ENCODE measurements at places on chromosomes 2 and 18.

- DNase-seq: no peak
These were observed 157.3 kb downstream of the CDCA7 start for GRCh38 chr2:173511942-173512341.

DNA sequence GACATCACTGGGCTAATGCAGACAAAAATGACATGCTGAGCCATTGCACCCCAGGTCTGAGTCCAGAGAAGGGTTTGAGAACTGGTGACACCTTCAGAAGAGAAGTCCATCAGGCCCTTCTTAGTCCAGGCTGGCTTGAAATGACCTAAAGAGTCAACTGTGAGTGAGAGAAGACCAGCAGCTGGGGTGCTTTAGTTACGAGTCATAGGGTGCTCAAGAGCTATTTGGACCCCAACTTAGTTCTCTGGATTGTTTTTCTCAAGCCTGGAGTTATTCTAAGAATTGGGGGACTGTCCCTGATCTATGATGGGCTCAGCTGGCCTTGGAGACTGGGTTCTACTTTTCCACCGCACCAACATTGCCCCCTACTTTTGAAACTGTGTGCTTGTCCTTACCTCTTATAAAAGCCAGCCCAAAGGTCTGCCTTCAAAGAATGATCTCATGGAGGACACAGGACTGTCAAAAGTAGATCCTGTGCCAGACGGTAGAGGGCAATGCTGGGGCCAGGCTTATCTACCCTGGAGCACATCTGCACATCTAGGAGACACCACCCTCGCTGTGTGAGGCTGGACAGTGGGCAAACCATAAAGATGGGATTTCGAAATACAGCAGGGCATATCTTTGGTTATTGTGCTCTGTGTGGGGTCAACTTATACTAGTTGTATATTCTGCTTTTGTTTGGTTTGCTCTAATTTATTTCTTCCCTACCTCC lies 333.0 kb upstream of the SLC14A2 start:
- DNase-seq: no peak

DNA sequence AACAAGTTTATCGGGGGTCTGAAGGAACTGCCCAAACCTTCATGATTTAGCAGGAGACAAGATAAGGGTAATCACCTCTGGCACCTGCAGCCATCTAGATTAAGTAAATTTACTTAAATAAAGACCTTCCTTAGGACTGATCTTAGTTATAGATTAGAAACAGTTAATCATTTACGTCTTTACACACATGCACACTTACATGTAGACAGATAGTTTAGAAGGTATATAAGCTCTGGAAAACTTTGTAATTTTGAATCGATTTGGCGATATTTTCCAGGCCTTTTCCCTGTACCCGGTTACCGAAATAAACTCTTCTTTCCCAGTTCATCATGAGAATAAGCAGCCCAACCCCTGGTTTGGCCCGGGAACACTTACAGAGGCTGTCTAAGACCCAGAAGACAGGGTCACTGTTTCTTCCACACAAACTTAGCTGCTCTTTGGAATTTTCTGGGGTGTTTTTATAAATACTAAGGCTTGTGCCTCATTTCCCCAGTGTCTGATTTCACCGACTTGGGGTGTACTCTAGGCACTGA lies 560 bp upstream of the SKA1 start:
- no peak for DNase-seq

DNA sequence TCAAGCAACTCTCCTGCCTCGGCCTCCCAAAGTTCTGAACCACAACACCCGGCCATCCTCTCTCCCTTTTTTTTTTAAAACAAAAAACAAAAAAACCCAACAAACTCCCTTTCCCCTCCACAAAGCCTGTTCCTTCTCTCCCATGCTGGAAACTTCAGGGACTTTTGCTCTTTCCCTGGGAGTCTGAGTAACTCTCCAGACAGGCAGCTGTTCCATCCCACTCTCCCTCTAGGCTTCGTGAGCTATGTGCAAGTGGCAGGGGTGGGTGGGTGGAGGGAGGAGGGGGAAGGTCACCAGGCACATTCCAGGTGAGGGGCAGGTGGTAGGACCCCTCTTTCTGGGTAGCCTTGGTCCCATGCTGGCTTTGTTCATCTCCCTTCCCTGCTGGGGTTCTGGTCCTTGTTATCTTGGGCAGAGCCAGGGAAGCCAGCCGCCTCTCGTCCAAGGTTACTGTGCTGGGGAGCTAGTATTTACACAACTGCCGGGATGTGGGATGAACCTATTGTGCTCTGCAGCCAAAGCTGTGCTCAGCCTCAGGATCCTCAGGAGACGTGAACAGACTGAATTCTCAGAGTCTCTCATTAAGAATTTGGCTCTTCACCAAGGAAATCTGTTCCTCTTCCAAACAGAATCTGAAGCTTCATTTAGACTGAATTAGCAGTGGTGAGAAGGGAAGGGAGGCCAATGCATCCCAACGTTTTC lies 106.9 kb downstream of the LIPG start:
- DNase-seq: no peak

- no peak for DNase-seq
These were observed 219.5 kb downstream of the PTPRM start for GRCh38 chr18:7786569-7786968.

DNA sequence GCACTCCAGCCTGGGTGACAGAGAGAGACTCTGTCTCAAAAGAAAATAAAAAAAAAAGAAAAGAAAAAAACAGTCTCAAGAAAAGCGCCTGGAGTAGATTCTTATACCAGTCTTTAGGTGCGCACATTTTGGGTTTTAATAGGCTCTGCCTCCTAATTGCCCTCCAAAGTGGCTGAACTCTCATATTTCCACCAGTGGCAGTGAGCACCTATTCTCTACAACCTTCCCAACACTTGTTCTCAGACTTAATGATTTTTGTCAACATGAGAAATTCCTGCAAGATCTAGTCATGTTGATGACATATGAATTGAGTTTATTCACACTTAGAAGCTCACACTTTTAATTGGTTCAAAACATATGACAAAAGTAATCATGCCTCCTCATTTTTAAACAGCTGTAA lies 39.0 kb downstream of the PLB1 start:
- no peak for DNase-seq

GRCh38 chr2:74511104-74511989 lies 2.9 kb upstream of the TLX2 start:
- DNase-seq: no peak

DNA sequence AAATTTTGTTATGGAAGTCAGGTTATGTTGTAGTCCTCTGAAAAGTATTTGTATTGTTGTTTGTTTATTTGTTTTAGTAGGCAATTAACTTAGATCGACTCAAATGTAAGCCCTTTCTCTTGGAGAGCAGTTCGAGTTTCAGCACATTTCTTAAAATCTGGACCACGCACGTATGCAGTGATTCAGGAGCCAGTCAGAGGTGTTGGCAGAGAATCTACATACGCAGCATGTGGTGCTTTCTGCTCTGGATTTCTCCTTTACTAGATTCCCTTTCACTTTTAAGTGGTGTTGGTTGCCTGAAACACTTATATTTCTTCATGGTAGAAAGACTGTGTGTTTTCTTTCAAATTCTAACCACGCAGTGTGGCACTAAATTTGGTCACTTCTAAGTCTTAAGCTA lies 773.9 kb upstream of the LRATD1 start:
- DNase-seq: no peak

All from stimulated activated CD4-positive, alpha-beta T cell treated with anti-CD3 and anti-CD28 coated beads, Interleukin-12 subunit alpha, Interleukin-12 subunit beta, amount 100 ng/mL, for 4 hours (primary cell).